Non-pigmented ciliary epithelial cell (primary cell): ENCODE measurements at places on chromosomes 4 and X.
A peak's percentile ranks its signal among the peaks of the same experiment; 100 is the strongest.

DNA sequence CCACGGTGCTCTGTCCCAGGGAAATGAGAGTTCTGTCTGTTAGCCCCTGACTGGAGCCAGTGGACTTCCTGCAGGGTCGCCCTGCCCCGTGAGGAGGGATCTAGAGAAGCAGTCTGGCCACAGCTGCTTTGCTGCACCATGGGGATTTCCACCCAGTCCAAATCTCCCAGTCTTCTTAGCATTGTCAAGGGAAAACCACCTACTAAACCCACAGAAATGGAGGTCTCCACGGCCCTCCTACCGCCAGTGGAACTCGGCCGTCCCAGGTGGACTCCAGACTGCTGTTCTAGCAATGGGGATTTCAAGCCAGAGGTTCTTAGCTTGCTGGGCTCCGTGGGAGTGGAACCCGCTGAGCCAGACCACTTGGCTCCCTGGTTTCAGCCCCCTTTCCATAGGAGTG is 133.3 kb upstream of the PCDH7 start:
- DNase-seq, result no peak

DNA sequence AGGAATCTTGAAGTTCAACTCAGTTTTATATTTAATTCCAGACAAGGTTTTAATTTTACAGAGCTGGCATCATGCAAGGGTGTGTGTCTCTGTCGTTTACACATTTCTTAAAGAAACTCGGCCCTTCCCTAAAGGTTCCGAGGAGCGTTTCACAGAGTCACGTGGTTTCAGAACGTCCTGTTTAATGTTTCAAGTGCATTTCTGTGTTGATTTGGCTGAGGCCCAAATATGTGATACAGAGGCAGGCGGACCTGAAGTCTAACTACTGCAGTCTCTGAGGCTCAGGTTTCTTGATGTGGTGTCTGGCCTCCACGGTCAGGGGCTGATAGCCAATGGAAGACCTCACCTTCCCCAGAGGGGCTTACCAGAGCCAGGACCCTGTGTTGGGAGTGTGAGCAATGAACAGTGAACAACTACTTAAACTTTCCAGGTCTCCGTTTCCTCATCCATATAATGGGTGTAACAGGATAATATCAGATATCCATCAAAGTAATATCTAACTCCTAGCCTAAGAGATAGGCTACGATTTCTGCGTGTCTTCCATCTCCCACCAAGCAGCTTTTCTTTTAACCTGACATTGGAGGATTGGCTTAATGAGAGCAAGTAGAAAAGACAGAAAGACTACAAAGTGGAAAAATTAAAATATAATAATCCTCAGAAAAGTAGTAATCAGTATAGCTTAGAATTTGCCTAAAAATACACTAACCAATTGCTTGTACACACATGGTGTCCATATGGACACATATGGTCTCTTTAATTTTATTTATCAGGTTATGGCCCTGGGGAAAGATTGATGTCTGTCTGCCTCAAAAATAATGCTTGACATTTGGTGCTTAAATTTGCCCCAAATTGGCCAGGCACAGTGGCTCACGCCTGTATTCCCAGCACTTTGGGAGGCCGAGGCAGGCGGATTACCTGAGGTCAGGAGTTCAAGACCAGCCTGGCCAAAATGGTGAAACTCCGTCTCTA is 50.0 kb upstream of the TRIM2 start:
- no peak for DNase-seq

DNA sequence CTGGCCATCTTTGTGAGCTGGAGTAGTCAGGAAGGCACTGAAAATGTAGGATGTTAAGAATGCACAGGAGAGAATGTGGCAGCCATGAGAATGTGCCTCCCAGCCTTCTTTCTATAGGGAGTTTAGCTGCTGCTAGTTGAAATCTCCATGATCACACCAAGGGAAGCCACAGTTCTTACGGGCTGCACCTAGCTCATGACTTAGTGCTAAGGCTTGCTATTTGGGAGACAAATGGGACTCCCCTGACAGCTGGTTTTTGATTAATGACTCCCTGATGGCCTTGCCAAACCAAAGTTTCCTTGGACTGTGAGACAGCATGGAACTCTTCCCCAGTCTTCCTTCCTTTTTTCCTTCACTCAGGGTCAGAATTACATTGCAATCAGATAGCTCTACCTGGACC is 9.2 kb downstream of the CTSO start:
- DNase-seq, result no peak

DNA sequence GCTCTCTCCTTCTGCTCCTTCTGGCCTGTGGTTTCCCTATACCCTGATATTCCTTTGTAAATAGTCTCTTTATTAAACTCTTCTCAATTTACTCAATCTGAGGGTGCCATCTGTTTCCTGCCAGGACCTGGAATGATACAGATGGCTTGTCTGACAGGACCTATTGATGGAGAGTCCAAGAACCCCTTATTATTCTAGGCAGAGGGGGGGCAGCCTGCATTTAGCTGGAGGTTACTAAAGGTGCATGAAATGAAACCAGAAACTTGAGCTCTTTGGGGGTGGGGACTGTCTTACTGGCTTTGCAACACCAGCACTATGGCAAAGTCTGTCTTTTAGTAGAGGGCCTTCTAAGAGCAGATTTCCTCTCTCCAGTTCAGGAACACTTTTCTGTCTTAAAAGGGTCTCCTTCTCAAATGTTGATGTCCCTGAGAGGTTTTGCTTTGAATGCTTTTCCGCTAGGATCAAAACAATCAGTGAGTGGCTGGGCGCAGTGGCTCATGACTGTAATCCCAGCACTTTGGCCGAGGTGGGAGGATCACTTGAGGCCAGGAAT is 162.5 kb upstream of the MED14 start:
- no peak for DNase-seq

DNA sequence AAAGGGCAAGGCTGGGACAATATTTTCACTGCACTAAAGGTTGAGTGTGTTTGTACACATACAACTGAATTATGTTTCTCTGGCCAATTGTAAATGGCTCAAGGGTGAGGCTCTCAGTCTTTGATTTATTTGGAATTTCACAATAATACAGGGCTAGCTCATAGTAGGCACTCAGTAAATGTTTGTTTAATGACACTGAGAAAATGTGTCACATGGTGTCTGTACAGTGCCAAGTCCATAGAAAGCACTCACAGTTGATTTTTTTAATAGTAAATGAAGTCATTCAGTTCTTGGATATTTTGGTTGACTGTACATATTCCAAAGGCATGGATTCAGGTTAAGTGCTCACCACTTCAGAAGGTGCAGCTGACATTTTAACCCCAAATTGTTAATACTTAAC is 176.4 kb downstream of the IL1RAPL2 start:
- DNase-seq, result no peak

- no peak for DNase-seq
Observed at GRCh38 chrX:128439159-128439558, 387.0 kb upstream of the ACTRT1 start.

DNA sequence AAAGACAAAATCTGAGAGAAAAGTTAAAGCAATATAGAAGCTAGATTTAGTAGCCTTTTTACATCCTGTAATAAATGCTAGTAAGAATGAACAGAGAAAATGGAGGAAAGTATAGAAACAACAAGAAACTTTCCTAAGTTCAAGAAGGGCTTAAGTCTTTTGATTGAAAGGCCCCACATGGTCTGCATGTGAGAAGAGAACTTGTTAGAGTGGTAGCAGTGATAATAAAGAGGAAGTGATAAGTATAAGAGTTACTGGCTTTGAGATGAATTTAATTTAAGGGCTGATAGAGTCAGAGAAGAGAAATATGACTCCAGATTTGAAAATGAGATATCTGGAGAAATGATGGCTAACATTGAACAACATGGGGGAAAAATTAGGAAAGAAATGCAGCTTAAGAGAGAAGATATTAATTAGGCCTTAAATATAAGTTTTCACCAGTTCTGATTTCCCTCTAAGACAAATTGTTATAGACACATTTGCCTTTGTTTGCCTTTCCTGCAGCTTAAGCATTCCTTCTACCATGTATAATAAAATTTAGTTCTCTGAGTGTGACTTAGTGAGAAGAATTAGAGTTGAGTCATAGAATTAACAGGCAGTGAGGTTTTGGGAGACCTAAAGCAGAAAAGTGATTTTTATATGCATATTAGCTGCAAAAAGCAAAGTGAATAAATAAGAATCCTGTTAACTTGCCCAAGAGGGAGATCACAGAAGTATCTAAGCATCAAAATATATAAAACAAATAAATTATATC is 18.4 kb downstream of the ZFX start:
- DNase-seq, result no peak

GRCh38 chr4:76736414-76736813 is 161.5 kb downstream of the SOWAHB start:
- DNase-seq, result no peak

DNA sequence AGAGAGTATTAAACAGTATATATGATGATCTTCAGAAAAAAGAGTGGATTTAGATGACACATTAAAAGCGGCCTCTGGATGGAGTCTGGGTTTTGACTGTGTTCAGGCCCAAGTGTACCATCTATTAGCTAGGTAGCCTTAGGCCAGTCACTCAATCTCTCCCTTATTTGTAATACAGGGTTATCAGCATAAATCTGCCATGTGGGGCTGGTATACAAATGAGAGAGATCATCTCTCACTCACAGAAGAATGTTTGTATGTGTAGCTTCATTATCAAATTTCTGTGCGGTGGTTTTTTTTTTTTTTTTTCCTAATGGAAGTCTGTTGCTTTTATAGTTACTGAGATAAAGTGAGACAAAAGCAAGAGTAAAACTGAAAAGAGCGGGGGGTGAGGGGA is 12.7 kb downstream of the SLC2A9 start:
- DNase-seq, result no peak

GRCh38 chrX:39381422-39381821 is 580.2 kb downstream of the MID1IP1 start:
- no peak for DNase-seq

DNA sequence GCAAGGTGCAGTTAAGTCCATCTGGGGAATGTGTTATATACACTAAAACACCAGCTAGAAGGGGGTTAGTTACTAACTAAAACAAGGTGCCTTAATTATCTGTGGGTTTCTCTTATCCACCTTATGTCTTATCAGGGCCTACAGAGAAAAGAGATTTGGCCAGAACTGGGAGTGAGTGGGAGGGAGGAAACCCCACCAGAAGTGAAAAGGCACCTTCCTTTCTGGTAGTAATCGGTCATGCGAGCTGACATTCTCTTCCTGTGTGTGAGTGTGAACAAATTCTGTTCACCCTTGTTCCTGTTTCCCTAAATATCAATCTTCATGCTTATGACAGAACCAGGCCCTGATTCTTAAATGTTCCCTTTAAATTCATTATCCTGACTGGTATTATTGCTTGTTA is 43.5 kb downstream of the SRPX2 start:
- DNase-seq, result no peak

DNA sequence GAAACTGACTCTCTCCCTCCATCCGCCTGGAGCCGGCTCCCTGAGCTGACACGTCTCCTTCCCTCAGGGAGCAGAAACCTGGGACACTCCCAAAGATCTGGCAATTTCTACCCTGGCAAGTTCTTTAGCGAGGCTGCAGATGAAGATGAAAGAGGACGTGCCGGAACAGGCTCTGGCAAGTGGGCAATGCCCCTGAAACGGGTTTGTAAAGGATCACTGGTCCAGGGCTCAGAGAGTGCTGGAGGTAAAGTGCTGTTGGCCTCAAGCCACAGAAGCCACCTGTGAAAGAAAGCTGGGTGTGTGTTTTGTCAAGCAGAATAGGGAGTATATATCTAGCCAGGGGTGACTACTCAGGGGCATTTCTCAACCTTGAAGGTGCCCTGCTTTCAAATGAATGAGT is 131.4 kb upstream of the ATP6AP2 start:
- no peak for DNase-seq

- DNase-seq, result no peak
Observed at GRCh38 chr4:23884741-23885140, 5.1 kb downstream of the PPARGC1A start.

DNA sequence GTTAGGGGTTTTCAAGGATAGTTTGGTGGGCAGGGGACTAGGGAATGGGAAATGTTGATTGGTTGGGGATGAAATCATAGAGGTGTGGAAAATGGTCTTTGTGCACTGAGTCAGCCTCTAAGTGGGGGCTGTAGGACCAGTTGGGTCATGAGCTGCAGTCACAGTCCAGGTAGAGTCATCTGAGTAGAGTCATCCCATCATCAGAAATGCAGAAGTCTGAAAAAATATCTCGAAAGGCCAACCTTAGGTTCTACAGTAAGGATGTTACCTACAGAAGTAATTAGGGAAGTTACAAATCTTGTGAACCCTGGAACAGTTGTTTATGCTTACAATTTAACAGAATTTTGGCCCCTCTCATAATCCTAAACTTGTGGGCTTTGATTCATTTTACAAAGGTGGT is 63.4 kb upstream of the AP1S2 start:
- DNase-seq, result no peak

DNA sequence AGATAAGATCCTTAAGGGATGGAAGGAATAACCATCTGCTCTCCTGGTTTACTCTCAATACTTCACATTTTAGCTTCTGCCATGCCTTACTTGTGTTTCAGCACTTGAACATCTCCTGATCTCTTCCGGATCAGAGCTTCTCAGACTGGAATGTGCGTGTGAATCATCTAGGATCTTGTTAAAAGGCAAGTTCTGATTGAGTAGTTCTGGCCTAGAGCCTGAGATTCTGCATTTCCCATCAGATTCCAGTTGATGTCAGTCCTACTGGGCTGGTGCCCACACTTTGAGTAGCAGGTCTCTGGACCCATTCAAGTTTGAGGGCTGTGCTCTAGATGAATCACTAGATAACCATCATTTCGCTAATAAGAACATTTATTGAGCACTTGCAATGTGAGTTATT is 20.0 kb downstream of the NDP start:
- no peak for DNase-seq

- DNase-seq, result no peak
Observed at GRCh38 chrX:116499780-116500179, 37.0 kb upstream of the CT83 start.

GRCh38 chr4:125266901-125267604 is 47.7 kb upstream of the FAT4 start:
- DNase-seq, result peak; percentile 61

DNA sequence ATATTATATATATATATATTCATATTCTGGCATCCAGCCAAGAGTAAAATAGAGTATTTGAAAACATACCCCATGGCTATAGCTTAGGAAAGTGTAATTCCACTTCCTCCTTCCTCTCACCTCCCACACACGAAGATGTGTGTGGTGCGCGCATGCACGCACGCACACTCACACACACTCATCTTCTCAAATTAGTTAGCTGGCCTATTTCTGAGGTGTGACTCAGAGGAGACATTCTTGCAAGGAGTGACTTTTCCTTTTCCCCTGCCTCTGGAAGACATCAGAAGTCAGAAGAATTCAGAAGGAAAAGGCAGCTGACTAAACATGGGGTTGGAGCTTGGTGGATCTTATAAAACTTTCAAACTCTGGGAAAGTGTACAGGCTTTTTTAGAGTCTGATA is 8.8 kb downstream of the ENPEP start:
- DNase-seq, result peak; percentile 71

- DNase-seq, result no peak
Observed at GRCh38 chr4:25310803-25311166, 1.8 kb upstream of the ZCCHC4 start.
